ENCODE measurements at places on chromosomes 1 and 21. TPM values are rescaled to one million over a fixed set of nuclear protein-coding genes. Genes with fewer than 3 reads are reported as not detected.

Gene COL9A2
- 0.24 TPM for total RNA-seq

Gene PRAMEF10
- not detected for total RNA-seq

Gene TRIM67
- 0.12 TPM for total RNA-seq

Gene GRIK3
- total RNA-seq: not detected

Gene COL8A2
- total RNA-seq: 0.08 TPM

Gene C4BPA
- total RNA-seq: 0.33 TPM

Gene TXNIP
- 0.14 TPM for total RNA-seq

Gene KANK4
- total RNA-seq: 0.52 TPM

Gene CATSPERE
- 0.18 TPM for total RNA-seq

Gene A3GALT2
- not detected for total RNA-seq

Gene EPS8L3
- 0.47 TPM for total RNA-seq

Gene EDN2
- total RNA-seq: 18.3 TPM

Gene FAM151A
- 0.15 TPM for total RNA-seq

Gene RASSF5
- total RNA-seq: 0.95 TPM

Gene LCE6A
- not detected for total RNA-seq

Gene CD84
- not detected for total RNA-seq

Gene RGS8
- not detected for total RNA-seq

Gene DUSP23
- 39.6 TPM for total RNA-seq

Gene NPPB
- total RNA-seq: not detected

Gene RYR2
- 0.13 TPM for total RNA-seq

Measured in A549 treated with ZK216348 at 1 μM for 4 hours (cell line).